ENCODE measurements at places on chromosomes 3 and 15. TPM values are rescaled to one million over a fixed set of nuclear protein-coding genes. Genes with fewer than 3 reads are reported as not detected.

GRCh38 chr15:86055688-86056087 is 24.0 kb upstream of the AGBL1 start:
- H3K4me1 ChIP-seq, result no peaks in the 10 kb centered on the region
- no peaks in the 10 kb centered on the region for H3K36me3 ChIP-seq
- H3K27ac ChIP-seq, result no peak overlapping the region

Gene GRK7
- not detected for polyA plus RNA-seq

Gene CMTM7
- polyA plus RNA-seq, result 83.4 TPM

Gene SLC24A5
- not detected for polyA plus RNA-seq

- no peak overlapping the region for H3K27ac ChIP-seq
- H3K4me1 ChIP-seq, result no peaks in the 10 kb centered on the region
- no peaks in the 10 kb centered on the region for H3K36me3 ChIP-seq
- H3K4me3 ChIP-seq, result no peak overlapping the region
- peaks cover 5% of the 10 kb centered on the region for H3K27me3 ChIP-seq
- DNase-seq, result no peak
Measured at GRCh38 chr15:45363334-45363733, 15.0 kb downstream of the GATM start.

DNA sequence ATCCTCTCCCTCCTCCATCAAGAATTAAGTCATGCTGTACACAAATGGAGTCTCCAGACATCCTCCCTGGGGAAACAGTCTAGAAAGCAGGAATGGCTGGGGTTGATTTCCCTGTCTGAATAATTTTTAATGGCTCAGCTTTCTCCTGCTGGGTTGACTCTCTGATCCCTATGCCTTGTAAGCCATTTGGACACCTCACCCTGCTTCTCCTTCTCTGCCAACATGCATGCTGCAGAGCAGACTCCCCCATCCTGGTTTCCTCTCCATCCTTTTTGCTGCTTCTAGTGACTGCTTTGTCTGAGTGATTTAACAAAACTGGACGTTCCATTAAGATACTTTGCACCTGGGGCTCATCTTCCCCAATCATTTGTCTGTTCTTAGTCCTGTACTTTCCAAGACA is 22.2 kb downstream of the SV2B start:
- H3K4me1 ChIP-seq, result no peaks in the 10 kb centered on the region
- H3K4me3 ChIP-seq, result no peak overlapping the region
- H3K27me3 ChIP-seq, result peaks cover 14% of the 10 kb centered on the region
- H3K27ac ChIP-seq, result no peak overlapping the region

Gene SAMMSON
- not detected for polyA plus RNA-seq

Gene EFCAB12
- polyA plus RNA-seq, result not detected

DNA sequence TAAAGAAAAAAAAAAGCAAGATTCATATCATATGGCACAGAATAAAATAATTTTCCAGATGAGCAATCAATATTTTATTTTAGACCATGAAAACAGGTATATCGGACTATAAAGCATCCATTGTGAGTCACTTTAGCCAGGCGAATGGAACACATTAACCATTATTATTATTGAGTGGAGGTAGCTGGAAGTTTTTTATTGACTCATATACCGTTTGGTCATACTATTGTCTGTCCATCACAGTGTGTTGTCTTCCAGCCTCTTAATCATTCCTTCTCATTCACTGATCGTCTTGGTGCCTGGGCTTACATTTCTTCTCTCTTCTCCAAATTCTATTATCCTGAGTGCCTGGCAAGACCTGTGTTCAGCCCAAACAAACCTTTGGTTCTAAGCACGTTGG is 634.8 kb downstream of the MECOM start:
- H3K27ac ChIP-seq, result no peak overlapping the region
- H3K4me1 ChIP-seq, result no peaks in the 10 kb centered on the region
- H3K4me3 ChIP-seq, result no peak overlapping the region
- no peaks in the 10 kb centered on the region for H3K27me3 ChIP-seq

Gene CLRN1
- not detected for polyA plus RNA-seq

DNA sequence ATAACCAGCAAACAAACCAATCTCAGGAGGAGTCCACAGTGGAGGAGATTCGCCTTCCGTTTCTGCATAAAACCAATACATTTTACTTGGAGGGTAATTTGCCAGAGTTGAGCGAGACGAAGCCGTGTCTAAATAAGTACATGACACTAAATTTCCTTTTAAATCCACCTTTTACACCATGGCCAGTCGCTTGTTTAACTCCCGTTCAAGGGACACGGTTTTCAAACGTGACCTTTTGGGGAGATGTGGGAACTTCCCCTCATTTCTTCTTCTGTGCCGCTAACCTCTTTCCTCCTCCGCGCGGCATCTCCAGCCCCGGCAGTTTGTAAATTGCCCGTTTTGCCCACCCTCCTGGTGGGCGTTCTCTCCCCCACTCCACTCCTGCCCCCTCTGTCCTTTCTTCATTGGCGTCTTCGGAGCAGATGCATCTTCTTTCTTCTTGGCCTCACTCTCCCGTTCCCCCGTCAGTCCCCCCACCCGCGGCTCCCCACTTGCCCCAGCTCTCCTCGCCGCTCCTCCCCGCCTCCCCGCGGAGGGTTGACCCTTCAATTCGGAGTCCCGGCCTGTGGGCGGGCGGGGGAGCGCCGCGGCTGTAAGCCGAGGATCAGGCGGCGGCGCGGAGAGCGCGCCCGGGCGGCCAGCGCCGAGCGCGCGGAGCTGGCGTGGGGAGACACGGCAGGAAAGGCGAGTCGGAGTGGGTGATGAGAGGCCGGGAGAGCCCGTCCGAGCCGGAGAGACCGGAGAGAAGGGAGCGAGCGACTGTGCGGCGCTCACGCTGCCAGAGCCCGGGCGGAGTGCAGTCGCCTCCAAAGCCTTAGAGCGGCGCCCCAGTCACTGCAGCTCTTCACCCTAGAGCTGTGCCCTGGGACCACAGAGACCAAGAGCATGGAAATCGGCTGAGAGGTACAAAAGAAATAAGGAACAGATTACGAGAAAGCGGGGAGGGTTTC is at the start of gene NLGN1:
Gene NLGN1, plus strand, starts transcription at position 584 of the 950 bp plus-strand sequence.
- peaks cover 21% of the 10 kb centered on the region for H3K27me3 ChIP-seq
- H3K36me3 ChIP-seq, result no peaks in the 10 kb centered on the region
- no peak within 1 kb of the TSS for H3K4me3 ChIP-seq
- peaks cover 20% of the 10 kb centered on the region for H3K4me1 ChIP-seq
- H3K27ac ChIP-seq, result no peak within 1 kb of the TSS
- no peak for DNase-seq

Gene ROPN1
- polyA plus RNA-seq, result not detected

- no peaks in the 10 kb centered on the region for H3K27me3 ChIP-seq
- peaks cover 97% of the 10 kb centered on the region for H3K4me1 ChIP-seq
Measured at GRCh38 chr15:38670128-38671005, 105.8 kb upstream of the RASGRP1 start.

GRCh38 chr15:90343302-90343790 is 8.7 kb upstream of the ZNF774 start:
- no peak for DNase-seq
- H3K36me3 ChIP-seq, result no peaks in the 10 kb centered on the region
- H3K27ac ChIP-seq, result no peak overlapping the region
- H3K4me3 ChIP-seq, result no peak overlapping the region
- H3K27me3 ChIP-seq, result no peaks in the 10 kb centered on the region

- H3K4me1 ChIP-seq, result no peaks in the 10 kb centered on the region
- no peaks in the 10 kb centered on the region for H3K27me3 ChIP-seq
- H3K36me3 ChIP-seq, result no peaks in the 10 kb centered on the region
- no peak for DNase-seq
- no peak overlapping the region for H3K27ac ChIP-seq
Measured at GRCh38 chr3:87127281-87127680, 99.8 kb upstream of the CHMP2B start.

DNA sequence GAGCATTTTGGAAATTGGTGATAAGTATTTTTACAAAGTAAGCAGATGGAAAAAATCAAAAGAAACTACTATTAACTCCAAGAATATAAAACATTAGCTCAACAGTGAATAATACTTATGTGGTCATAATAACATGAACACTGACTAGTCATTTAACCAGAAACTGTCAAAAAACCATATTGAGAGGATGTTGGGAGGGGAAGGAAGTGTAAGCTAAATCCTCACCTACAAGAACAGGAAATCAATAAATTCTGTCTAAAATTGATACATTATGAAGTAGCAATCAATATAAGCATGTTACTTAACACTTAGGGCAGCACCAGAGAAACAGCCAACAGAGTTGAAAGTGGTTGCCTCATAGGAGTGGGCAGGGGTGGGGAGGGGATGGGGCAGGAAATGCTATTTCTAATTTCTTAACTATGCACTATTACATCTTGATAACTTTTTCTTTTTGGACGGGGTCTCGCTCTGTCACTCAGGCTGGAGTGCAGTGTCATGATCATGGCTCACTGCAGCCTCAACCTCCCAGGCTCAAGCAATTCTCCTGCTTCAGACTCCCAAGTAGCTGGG is 41.7 kb downstream of the CCR3 start:
- H3K27me3 ChIP-seq, result no peaks in the 10 kb centered on the region
- H3K36me3 ChIP-seq, result no peaks in the 10 kb centered on the region
- H3K4me1 ChIP-seq, result peaks cover 86% of the 10 kb centered on the region

DNA sequence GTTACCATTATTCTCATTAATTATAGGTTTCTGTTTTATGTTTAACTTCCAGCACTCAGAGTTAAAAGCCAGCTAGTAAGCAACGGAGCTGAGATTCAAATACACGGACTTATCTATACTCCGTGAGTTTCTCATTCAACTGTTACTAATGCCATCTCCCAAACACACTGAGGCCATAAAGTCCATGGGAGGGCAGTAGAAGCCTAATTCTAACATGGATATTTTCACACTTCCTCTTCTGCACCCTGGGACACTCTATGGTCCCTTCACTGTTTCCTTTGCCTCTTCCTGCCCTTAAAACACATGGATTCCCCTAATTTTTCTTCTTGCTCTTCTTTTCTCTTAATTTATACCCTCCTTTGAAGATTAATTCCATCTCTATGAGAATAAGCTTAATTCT is 245.0 kb downstream of the KLF13 start:
- no peaks in the 10 kb centered on the region for H3K36me3 ChIP-seq
- no peaks in the 10 kb centered on the region for H3K4me1 ChIP-seq
- H3K27ac ChIP-seq, result no peak overlapping the region
- H3K27me3 ChIP-seq, result no peaks in the 10 kb centered on the region
- no peak overlapping the region for H3K4me3 ChIP-seq

Gene RGMA
- not detected for polyA plus RNA-seq

DNA sequence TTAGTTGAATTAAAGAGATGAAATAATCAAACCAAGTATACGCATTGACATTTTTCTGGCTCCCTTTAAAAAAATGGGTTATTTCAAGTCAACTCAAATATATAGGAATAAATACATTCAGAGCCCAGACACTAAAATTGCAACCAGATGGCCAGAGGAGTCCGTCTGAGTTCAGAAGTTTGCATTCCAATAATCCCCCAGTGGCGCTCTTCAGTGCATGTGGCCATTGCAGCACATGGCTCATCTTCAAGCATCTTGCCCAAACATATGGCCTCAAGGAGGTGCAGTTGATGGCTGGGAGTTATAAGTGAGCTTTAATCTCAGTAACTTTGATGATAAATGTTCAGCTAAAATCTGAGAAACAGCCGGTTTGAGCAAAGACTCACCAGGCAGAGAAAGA is 295.8 kb upstream of the LRRN1 start:
- H3K27ac ChIP-seq, result no peak overlapping the region
- no peaks in the 10 kb centered on the region for H3K27me3 ChIP-seq
- no peaks in the 10 kb centered on the region for H3K36me3 ChIP-seq
- no peaks in the 10 kb centered on the region for H3K4me1 ChIP-seq

DNA sequence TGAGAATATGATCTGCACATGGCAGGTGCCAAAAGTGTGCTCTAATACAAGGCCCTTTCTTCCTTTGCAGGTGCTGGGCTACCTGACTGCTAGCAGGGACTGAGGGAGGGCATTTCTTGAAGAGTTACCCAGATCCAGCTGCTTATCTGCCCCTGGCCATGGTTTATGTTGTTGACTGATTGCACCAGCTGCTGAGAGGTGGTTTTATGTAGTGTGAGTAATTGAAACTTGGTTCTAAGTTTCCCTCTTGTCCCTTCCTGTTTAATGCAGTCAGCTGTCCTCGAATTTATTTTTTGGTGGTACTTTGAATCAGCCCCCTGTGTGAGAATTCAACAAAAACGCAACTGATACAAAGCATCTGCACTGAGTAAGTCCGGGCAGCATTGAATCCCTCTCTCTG is 288.3 kb upstream of the C2CD4B start:
- H3K27ac ChIP-seq, result no peak overlapping the region
- no peak for DNase-seq
- no peaks in the 10 kb centered on the region for H3K27me3 ChIP-seq
- H3K36me3 ChIP-seq, result no peaks in the 10 kb centered on the region

Gene SPATA12
- polyA plus RNA-seq, result not detected

DNA sequence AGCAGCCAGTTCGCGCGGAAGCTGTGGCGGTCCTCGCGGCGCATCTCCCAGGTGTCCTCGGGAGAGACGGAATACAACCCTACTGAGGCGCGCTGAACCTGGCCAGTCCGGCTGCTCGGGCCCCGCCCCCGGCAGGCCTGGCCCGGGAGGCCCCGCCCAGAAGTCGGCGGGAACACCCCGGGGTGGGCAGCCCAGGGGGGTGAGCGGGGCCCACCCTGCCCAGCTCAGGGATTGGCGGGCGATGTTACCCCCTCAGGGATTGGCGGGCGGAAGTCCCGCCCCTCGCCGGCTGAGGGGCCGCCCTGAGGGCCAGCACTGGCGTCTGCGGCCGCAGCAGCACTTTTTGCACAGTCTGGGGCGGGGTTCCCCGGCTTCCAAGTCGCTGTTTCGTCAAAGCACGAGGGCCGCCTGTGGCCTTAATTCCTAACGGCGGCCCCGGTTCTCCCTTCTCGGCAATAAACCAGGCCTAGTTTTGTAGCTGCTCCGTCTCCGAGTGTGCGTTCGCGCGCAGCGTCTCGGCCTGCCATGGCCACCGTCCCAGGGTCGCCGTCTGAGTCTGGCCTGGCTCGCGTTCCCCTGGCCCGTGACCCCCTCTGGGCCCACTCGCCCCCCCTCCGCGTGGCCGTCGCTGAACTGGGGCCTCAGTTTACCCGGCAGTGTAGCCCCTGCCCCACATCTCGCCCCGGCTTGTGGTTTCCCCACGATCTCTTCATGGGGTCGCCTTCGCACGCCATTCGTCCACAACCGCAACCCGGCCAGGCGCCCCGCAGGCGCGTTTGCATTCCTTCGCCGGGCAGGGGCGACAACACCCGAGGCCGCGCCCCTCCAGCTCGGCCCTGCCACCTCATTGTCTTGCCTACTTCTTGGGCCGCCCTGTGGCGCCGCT is 30.0 kb downstream of the NBEAL2 start:
- no peaks in the 10 kb centered on the region for H3K4me1 ChIP-seq
- H3K27ac ChIP-seq, result peak overlapping the region; percentile 14
- DNase-seq, result peak; percentile 64

Gene SLC28A1
- polyA plus RNA-seq, result not detected

DNA sequence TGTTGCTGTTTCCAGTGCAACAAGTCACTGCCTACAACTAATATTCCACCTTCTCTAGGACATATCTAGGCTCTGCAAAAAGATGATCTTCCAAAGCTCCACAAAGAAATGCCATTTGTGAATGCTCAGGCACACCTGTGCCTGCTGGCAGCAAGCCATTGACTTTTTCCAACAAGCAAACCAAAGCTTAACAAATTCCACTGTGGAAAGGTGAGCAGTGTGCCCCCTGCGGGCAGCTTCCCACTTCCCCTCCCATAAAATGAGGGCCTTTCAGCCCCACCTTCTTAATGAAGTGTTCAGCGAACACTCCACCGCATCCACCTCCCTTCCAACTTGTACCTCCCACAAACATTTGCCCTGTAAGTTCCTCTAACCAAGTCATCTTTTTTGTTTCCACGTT is 157.5 kb upstream of the SLC24A5 start:
- H3K4me3 ChIP-seq, result no peak overlapping the region
- no peaks in the 10 kb centered on the region for H3K4me1 ChIP-seq
- no peak for DNase-seq
- H3K27me3 ChIP-seq, result no peaks in the 10 kb centered on the region
- no peaks in the 10 kb centered on the region for H3K36me3 ChIP-seq

Gene KBTBD13
- polyA plus RNA-seq, result not detected

Gene ZNF860
- polyA plus RNA-seq, result 0.07 TPM
